ENCODE measurements at places on chromosomes 2 and 18.

GRCh38 chr2:148675708-148676107 lies 31.2 kb downstream of the EPC2 start:
- no peak for DNase-seq

DNA sequence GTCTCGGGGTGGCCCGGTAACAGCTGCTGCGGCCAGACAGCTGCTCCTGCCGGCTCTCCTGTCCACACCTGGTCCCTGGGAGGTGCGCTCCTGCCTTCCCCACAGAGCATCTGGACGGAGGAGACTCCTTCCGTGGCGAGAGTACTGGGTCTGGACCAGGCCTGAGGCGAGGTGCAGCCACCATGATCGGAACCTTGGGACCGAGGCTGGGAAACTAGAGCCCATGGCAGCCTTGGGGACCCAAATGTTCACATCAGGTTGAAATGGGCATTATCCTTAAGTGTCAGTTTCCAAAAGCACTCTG lies 628 bp downstream of the GIGYF2 start:
- DNase-seq = no peak

- DNase-seq = no peak
Measured at GRCh38 chr2:45046786-45047185, 37.5 kb upstream of the SIX2 start.

DNA sequence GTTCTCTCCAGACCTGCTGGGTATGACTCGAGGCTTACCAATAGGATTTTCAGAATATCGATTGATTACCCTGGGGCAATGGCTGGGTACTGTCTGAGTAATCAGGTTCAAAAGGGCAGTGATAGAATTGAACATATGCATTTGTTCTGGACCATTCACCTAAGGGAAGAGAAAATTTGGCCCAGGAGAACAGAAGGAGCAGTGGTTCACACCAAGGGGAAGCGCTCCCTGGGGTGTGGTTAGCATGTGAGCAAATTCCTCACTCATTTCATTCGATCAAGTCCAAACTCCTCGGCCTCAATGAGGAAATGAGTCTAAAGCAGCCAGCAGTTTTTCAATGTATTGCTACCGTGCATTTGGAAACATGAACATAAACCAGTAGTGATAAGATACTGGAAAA lies 55.6 kb downstream of the CYP26B1 start:
- no peak for DNase-seq
